ENCODE measurements at places on chromosomes 7 and 10. TPM values are rescaled to one million over a fixed set of nuclear protein-coding genes. Genes with fewer than 3 reads are reported as not detected.

LIPF gene
- not detected for total RNA-seq

CYP2E1 gene
- total RNA-seq: 1.00 TPM

CHST15 gene
- total RNA-seq: 3.0 TPM

BAMBI gene
- total RNA-seq: 13.2 TPM

Data from Right ventricle myocardium superior (tissue), 1 donor.